NCI-H526 (cell line): ENCODE measurements at places on chromosomes 5 and 9.

DNA sequence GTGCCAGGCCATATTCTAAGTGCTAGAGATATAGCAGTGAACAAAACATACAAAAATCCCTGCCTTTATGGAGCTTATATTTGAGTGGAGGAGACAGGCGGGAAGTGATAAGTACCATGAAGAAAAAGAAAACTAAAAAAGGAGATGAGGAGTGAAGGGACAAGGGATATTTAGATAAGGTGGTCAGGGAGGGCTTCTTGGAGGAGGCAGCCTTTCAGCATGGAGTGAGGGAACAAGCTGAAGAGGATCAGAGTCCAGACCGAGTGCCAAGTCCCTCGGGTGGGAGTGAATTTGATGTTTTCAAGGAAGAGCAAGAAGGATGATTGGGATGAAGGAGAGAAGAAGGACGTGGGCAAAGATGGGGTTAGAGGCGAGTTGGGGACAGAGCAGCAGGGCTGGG lies 190.5 kb downstream of the FSTL4 start:
- no peak for DNase-seq

- no peak for DNase-seq
Observed at GRCh38 chr5:10339958-10340357, 13.5 kb upstream of the MARCHF6 start.

GRCh38 chr9:78146241-78146640 lies 89.6 kb upstream of the CEP78 start:
- DNase-seq = no peak

- no peak for DNase-seq
Observed at GRCh38 chr5:180142824-180143610, 66.0 kb downstream of the RASGEF1C start.

DNA sequence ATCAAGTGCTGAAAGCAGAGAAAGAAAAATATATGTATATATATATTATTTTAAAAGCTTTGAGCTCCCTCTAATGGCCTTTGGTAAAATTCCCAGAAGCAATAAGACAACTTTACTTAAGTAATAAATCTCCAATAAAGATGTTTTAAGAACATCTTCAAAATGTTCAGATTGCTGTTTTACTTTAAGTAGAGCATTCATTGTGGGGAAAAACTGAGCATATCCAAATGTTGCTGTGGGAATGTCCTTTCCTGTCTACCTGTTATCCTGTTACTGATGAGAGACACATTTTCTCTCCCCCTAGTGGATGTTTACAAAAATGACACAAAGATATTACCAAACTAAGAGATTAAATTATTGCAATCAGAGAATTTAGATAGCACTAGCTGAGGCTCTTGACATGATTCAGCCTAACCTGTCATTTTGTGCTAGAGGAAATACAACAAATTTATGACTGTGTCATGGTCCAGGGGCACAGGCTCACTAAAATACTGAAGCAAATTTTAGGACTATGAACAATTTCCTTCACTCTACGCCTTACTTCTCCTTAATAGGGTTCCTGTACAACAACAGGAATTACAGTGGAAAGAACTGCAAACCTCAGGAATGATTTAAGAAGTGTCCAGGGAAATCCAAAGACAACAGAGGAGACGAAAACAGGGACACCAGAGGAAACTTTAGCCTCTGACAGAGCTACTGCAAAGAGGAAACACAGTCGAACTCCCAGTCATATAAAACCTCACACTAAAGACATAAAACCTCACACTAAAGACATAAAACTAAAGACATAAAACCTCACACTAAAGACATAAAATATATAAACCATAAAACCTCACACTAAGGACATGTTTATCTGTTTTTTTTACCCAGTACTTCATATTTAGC lies 24.3 kb upstream of the PRRC1 start:
- peak; percentile 22 for DNase-seq

DNA sequence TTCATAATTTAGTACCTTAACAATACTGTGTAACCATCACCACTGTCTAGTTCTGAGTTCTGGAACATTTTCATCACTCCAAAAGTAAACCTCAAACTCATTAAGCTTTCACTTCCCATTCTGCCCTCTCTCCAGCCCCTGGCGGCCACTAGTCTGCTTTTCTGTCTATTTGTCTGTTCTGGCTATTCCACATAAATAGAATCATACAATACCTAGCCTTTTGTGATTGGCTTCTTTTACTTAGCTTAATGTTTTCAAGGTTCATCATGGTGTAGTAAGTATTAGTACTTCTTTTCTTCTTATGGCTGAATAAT lies 138.7 kb downstream of the RAPGEF6 start:
- no peak for DNase-seq

- DNase-seq = no peak
Observed at GRCh38 chr5:5025098-5025773, 114.9 kb upstream of the ADAMTS16 start.

DNA sequence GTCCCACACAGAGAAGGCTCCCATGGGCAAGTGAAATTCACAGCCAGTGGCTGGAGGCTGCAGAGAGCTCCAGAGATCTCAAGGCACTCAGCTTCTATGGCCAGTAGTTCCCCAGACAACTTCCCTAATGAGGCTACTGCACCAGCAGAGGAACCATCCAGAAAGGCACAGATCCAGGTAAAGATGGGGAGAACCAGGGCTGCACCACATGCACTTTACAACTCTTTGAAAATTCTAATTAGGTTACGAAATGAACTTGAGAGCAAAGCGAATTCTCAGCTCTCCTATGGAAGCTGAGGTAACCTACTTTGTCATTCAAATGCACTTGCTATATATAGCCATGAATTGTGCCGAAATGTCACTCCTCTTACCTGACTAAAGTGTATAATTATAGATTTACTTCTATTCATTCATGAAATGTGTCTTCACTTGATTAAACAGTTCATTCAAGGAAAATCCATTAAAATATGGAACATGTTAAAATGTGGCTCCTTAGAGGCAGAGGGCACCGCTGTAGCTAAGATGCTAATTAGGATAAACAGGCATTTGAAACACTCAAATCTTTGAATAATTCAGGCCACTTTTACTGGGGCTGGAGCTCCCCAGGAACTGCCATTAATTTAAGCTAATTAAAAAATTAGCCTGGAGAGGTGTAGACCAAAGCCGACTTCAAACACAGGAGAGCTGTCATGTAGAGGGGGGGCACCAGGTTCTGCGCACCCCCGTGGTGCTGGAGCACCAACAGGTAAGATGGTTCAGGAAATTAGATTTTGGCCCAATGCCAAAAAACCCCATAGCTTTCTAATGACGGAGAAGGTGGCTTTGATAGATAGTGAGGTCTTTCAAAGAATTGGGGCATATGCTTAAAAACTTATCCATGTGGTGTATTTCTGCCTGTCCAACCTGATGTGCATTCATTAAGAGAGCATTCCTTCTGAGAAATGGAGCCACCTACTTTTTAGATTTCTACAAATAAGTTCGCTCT lies 204.1 kb downstream of the GABBR2 start:
- DNase-seq = peak; percentile 18

GRCh38 chr9:89844075-89844474 lies 239.3 kb downstream of the GADD45G start:
- DNase-seq = no peak

DNA sequence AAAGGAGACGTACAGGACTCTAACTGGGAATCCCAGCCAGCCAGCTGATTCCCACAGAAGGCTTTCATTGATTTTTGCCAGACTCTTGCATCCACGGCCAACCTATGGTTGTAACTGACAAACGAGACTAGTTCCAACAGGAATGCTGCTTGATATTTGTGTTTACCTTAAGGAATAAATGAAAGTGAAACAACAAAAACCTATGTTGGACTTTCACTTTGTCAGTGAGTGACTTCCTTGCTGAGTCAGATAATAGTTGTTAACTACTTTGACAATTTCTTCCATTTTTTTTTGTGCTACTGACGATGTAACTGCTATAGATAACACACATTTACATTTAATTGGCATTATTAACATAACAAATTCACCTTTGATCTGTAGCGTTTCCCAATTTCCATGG lies 63.4 kb upstream of the LRRTM2 start:
- DNase-seq = no peak

- DNase-seq = no peak
Observed at GRCh38 chr9:90801973-90802322, 329 bp downstream of the SYK start.

DNA sequence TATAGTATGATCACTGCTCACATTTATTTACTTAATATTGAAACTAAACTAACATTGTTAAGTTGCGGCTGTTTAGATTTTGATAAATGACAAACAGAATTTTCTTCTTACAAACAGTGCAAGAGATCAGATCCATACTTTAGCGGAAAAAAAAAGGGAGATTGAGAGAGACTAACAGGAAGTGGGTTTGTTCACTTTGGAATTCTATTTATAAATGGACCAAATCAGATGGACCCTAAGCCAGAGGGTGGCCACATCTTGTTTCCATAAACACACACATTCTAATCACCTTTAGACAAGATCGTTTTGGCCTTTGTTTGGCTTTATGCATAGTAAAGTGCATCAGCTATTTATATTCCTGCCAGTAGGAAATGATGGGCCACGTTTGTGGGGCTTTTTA lies 381.4 kb upstream of the CD180 start:
- no peak for DNase-seq

- no peak for DNase-seq
Observed at GRCh38 chr5:67976891-67977601, 238.5 kb upstream of the PIK3R1 start.

GRCh38 chr5:44260793-44261192 lies 128.4 kb downstream of the FGF10 start:
- DNase-seq = no peak

DNA sequence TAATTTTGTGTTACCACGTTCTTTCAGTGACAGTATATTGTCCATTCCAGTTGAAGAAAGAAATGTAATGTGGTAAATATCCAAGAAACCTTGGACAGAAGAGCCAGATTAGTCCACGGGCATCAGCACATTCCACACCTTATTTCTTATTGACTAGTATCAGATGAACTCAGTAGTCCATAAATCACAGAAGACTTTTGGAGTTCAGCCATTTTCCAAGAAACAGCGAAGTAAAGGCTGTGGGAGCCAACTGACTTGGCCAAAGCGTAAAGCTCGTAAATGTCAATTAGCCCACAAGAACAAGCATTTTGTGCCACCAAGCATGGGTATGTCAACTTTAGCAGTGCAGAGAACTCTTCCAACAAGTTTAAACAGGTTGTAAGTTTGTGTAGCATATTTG lies 60.2 kb upstream of the STARD4 start:
- no peak for DNase-seq

GRCh38 chr9:5186416-5187169 lies 1.2 kb upstream of the INSL6 start:
- DNase-seq = peak; percentile 78

GRCh38 chr9:133393399-133393798 lies 17.2 kb downstream of the STKLD1 start:
- no peak for DNase-seq

DNA sequence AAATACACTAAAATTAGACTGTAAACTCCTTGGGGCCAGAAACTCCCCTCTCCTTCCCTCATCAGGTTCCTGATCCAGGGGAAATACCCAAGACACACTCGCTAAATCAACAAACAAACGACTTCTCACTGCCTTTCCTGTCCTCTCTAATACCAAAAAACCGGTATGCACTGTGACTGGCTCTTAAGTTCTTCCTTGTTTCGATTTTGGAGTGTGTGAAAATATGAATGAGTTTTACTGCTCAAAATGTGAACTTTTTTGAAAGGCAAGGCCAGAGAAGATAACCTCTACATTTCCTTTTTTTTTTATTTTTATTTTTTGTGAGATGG lies 81.1 kb upstream of the EPB41L4B start:
- DNase-seq = no peak

DNA sequence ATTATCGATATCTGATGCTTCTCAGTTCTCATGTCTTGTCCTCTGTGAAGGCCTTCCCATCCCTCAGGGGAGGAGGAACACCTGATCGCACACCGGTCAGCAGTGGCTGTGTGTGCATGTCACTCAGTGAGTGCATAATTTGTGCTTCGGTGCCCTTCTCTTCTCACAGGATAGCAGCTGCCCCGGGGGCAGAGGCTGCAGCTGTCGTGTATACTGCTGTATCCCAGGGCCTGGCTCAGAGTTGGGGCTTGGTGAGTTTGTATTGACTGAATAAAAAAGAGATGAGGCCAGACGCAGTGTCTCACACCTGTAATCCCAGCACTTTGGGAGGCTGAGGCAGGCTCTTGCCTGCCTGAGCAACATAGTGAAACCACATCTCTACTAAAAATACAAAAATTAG lies 49.7 kb upstream of the NCS1 start:
- no peak for DNase-seq

DNA sequence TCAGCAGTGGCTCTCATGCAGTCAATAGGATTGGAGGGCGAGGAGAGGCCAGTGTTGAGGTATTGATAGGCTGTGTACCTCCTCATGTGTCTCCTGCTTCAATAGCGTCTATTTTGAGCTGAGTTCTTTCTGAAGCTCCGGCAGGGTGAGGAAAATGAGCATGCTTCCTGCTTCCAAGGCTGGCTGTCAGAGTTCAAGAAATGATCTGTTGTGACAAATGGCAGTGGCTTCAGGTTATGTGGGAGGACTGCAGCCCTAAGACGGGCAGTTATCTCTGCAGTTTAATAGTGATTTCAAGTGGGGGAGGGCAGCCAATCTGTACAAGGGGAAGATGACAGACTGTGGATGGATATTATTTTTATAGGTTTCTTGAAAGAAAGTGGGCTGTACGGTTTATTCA lies 54.0 kb upstream of the CXCL14 start:
- DNase-seq = no peak

GRCh38 chr5:170279459-170279817 lies 18.1 kb downstream of the LCP2 start:
- no peak for DNase-seq
